ENCODE measurements at places on chromosomes 5 and 9.

- no peak for DNase-seq
These were observed 414.3 kb upstream of the PAPPA start for GRCh38 chr9:115739096-115739875.

- DNase-seq, result no peak
These were observed 256.4 kb downstream of the EBF1 start for GRCh38 chr5:158843305-158843704.

DNA sequence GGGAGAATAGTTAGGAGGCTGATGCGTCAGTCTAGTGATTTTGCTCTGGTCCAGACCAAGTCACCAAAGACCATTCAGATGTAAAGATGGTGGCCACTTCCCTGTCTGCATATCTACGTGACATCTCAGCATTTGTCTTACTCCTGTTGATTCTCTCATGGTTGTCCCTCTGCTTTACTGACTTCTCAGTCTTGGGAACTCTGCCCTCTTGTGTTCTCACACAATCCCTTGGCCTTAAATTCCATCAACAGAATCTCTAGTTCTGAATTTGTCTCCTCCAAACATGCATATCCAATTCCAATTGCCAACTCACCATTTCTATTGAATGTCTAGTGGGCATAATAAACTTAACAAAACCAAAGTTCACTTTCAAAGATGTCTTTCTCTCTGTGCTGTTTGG, 147.8 kb downstream of the SLC24A2 start:
- no peak for DNase-seq

DNA sequence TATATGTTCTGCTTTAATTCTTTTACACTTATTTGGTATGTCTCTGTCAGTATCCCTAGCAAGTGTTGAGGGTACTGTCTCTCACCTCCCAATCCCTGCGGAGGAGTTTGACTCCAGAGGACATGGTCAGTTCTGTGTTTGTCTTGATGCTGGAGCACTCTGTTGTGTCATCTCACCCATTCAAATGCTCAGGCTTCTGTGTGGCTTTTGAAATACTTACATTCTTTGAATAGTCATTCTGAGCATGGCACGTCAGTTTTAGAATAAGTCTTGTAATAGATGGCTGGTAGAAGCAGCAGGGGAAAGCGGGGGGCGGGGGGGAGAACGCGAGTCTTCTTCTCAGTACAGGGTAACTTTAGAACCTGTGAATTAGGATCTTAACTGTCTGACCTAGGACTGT, 12.3 kb downstream of the MAST4 start:
- DNase-seq, result no peak

DNA sequence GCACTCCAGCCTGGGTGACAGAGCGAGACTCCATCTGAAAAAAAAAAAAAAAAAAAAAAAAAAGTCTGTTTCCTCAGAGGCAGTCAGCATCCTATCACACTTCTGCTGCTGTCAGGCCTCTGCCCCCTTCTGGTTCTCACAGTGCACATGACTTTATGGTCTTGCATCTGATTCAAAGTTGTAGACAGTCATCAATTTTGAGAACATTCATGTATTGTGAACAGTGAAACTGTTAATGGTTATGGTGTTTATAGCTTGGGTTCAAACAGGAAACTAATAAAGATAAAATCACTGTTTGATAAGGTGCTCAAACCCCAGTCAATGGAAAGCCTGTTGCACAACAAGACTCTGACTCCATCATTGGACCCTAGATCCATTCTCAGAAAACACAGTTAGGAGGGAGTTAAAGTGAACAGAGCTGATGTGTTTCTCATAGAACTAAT, 61.4 kb downstream of the FOXD1 start:
- no peak for DNase-seq

DNA sequence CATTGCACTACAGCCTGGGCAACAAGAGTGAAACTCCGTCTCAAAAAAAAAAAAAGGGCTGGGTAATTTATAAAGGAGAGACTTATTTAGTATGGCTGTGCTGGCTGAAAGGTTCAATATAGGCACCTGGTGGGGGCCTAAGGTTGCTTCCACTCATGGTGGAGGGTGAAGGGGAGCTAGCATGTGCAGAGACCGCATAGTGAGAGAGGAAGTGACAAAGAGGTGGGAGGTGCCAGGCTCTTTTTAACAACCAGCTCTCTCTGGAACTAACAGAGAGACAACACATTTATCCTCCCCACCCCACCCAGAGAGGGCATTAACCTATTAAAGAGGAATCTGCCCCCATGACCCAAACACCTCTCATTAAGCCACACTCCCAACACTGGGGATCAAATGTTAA, 28.9 kb upstream of the SERINC5 start:
- DNase-seq, result no peak

DNA sequence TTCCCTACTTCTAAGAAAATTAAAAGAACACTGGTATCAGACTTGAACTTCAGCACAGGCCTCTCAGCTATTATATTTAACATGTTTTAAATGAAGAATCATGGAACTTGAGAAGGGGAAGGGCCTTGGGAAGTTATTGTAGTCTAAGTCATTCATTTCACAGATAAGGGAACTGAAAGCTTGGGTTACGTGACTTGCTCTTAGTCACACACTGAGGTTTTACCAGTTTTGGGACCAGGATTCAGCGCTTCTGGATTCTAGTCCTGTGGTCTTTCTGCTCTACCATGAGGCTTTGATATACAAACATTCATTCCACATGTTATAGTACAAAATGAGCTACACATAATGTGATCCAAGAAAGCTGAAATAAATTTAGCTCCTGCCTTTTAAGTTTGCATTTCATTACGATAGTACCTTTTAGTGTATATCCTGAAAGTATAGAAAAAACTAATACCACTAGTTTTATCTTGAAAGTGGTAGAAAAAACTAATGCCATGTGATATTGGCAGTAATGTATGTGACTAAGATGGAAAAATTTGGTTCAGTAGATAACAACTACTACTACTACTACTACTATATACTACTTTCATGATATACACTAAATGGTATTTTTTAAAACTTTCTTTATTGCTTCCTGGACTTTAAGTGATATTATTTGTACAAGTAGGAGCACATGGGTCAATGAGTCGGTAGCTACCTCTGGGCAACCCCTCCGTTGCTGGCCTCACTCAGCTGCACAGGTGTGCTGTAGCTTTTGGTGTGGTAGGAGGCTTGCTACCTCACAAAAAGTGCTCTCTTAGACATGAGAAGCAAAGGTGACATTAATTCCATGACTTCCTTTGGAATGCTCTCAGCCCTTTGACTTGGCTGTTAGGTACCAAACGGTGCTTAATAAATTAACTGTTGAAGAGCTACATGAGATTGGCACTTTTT, 40.7 kb downstream of the F2RL2 start:
- no peak for DNase-seq

GRCh38 chr5:64594601-64595000, 88.8 kb downstream of the RGS7BP start:
- DNase-seq, result no peak

DNA sequence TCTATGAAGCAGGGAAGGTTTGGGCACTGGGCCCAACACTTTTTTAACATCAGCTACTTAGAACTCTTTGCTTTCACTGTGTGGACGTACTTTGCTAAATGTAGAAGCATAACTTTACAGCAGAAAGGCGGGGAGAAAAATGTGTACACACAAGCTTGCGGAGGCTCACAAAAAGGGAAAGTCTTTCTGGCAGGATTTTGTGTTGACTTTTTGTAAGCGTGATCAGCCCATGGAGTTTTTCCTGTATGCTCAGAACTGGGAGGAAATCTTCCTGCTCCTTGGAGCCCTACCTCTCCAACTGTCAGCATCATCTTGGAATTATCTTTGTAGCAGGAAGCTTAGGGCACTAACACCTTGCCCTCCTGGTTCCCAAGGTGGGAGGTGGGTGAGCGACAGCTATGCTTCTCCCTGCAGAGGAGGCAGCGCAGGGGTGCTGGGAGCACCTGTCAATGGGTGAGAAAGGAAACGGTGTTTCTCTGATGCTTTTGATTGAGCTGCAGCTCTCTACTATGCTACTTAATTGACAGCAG, 321.9 kb downstream of the GADD45G start:
- no peak for DNase-seq

GRCh38 chr9:81045658-81046057, 643.7 kb downstream of the TLE1 start:
- no peak for DNase-seq

GRCh38 chr9:2465921-2466460, 155.6 kb upstream of the VLDLR start:
- DNase-seq, result no peak

- DNase-seq, result no peak
These were observed 379.1 kb downstream of the KIAA0825 start for GRCh38 chr5:94239266-94239665.

DNA sequence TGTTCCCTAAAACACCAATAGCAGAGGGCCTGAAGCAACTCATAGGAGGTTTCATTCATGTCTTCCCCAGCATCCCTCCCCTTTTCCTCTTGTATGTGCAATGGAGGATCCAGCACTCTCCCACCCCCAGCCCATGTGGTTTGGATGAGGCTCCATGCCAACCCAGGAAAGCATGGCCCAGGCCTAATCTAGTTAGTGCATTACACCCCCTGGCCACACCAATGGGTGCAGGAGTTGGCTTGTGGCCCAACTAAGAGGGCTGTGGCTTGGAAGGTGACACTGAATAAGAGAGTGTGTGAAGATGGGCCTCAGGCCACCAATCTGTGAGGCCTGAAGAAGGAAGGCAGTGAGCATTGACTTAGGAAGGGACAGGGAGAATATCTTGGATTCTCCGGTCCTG, 70.8 kb upstream of the SMIM23 start:
- DNase-seq, result no peak

DNA sequence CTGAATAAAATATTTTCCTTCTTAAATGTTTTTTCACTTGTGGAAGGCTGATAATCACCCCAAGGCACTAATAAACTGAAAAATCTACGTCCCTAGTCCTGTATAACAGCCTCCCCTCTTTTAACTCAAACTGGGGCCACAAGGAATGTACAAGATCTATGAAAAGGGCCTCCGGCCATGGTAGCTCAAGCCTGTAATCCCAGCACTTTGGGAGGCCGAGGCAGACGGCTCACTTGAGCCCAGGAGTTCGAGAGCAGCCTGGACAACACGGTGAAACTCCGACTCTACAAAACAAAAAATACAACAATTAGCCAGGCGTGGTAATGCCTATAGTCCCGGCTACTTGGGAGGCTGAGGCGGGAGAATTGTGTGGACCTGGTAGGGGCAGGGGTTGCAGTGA, 23.6 kb downstream of the RNF145 start:
- DNase-seq, result no peak

- no peak for DNase-seq
These were observed 259.5 kb downstream of the BNC2 start for GRCh38 chr9:16611001-16611400.

GRCh38 chr5:78293851-78294247, 649 bp downstream of the AP3B1 start:
- DNase-seq, result no peak

All from anterior cingulate cortex (tissue), 58 donors.